ENCODE measurements at places on chromosomes 6 and 20. TPM values are rescaled to one million over a fixed set of nuclear protein-coding genes. Genes with fewer than 3 reads are reported as not detected.

DNA sequence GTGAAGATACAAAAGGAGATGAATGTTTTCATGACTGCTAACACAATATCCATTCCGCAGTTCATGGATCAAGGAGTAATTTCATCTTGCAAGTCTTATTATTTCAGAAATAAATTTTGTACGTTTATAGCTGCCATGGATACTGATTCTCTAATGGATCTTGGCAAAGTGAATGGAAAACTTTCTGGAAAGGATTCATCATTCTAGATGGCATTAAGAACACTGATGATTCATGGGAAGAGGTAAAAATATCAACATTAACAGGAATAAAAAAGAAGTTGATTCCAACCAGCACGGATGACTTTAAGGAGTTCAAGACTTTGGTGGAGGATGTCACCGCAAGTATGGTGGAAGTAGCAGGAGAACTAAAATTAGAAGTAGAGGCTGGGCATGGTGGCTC, 2.8 kb downstream of the HUS1B start:
- DNase-seq: no peak

TTK gene
- total RNA-seq: 46.4 TPM

TMEM63B gene
- total RNA-seq: 56.8 TPM

DAAM2 gene
- total RNA-seq: 1.0 TPM

- peak; percentile 9 for DNase-seq
Measured at GRCh38 chr20:39259010-39259803, 297.1 kb downstream of the DHX35 start.

DUSP15 gene
- total RNA-seq: 6.7 TPM

All from H9 (cell line).